Activated naive CD8-positive, alpha-beta T cell treated with anti-CD3 and anti-CD28 coated beads, Interleukin-2, amount 10 ng/mL, durations not matched to agents 7 days and 5 days (primary cell): ENCODE measurements at places on chromosomes 12 and 14.

GRCh38 chr14:75383721-75384120 is 44.1 kb upstream of the JDP2 start:
- no peak for DNase-seq

DNA sequence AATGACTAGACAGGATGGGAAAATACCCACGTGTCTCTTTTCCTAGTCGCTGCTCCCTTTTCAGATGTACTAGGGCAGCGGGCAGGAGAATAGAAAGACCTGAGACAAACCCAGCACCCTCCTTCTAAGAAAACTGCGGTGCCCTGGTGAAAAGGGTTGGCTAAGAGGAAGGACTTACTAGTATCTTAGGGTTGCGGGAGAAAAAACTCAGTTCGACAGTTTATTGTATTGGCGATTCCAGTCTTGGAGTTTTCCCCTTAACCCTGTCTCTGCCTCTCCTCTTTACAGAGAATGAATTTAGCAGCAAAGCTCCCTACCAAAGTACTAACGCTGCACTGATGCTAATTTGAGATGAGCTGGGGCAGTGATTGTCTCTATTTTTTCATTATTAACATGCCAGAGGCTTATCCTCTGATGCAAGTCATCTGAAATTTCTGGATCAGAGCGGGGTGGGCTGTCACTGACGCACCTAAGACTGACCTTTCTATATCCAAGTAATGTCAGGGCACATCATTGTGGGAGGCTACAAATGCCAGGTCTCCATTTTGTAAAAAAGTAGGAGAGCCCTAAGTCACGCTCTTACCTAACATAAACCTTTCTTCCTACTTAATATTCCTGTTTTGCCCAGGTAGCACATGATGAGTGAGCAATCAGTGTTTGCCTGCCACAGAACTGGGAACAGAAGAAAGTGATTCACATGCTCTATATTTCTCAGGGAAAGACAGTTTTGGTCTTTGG is 916 bp upstream of the PAWR start:
- DNase-seq, result no peak

- DNase-seq, result no peak
Measured at GRCh38 chr12:98243190-98243589, 272.2 kb upstream of the TMPO start.

DNA sequence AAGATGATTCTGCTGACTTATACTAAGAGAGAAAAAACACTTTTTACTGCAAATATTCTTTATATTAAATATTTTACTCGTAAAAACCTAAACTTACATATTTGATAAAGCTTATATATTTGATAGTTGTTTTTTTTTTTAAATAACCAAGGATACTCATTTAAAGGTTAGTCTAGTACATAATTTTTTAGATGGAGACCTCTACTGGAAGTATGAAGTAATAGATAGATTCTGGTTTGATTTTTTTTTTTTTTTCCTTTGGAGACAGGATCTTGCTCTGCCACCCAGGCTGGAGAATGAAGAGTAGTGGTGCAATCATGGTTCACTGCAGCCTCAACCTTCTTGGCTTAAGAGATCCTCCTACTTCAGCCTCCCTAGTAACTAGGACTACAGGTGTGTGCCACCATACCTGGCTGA is 16.4 kb downstream of the ARID2 start:
- no peak for DNase-seq

DNA sequence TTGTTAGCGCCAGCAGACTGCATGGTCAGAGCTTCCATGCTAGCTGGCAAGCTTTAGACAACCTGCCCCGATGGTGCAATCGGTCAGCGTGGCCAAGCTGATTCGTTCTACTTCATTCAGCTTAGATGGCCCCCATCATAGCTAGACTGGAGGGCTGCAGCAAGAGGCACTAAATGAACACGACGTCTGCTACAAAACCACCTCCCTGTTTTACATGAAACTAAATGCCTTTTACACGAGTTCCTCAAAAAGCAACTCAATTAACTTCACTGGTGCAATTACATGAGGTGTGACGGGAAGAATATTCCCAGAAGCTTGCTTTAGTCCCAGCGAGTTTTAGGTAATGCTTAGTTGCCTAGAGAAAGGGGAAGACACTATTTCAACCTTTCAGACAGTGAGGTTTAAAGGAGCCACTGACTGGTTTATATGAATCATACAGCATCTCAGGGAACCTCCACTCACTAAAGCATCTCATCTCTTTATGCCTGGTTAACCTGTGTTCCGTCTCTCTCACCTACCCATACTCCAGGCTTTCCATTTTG is 8.4 kb downstream of the NIN start:
- DNase-seq, result no peak

- DNase-seq, result no peak
Measured at GRCh38 chr12:71439362-71439612, 311 bp upstream of the LGR5 start.
